ENCODE measurements at places on chromosomes 4 and X. TPM values are rescaled to one million over a fixed set of nuclear protein-coding genes. Genes with fewer than 3 reads are reported as not detected.

DNA sequence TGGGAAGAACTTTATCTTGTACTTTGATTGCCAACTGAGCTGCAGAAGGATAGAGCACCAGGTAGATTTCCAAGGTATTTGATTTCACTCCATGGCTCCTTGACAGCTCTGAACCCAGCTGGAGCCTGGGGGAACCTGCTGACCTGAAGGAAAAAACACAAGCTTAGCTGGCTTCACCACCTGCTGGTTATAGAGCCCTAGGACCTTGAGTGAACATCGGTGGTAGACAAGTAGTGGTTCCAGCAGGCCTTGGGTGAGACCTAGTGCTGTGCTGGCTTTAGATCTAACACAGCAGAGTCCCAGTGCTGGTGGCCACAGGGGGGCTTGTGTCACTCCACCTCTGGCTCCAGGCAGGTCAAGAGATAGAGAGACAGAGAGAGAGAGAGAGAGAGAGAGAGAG, 1102.6 kb downstream of the ADGRL3 start:
- no peak for DNase-seq

Gene P2RY4
- total RNA-seq = 1.3 TPM

DNA sequence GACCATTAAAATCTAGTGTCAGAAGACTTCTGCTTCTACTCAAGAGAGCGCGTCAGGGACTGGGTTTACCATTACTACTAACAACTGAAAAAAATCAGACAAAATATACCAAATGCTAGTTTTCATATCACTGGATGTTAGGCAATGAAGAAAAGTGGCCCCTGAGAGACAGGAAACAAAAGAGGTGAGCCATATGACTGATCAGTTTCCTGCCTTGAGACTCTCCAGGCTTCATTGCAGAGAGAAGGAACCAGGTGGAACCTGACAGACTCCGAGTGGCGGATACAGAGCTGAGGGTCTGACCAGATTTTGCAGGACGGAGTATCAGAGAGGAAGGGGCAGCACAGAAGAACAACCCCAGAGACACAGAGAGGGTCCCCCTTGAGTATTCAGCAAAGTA, 86.3 kb downstream of the C4orf51 start:
- no peak for DNase-seq

DNA sequence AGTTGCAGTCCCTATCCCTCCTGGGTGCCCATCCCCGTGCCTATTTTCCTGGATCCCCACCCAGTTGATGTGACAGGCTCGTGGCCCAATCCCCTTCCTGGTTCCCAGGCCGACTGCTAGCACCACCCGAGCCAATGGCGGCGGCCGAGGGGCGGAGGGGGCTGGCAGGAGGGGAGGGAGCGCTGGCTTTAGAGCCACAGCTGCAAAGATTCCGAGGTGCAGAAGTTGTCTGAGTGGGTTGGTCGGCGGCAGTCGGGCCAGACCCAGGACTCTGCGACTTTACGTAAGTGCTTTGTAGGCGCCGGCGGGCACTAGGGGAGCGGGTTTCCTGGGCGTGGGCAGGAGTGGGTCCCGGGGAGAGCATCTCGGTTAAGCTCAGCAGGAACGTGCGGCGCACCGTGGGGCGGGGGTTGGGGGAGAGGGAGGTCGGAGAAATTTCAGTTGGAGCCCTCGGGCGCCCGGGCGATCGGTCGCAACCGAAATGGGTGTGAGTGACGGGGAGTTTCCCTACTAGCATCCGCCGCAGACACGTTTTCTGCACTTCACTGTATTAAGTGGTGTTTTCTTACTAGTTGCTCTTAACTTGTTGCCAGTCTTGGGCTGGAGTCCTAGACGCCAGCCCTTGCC, at the start of gene PLS3:
TSS of gene PLS3 (plus strand) at position 197 of the 627 bp plus-strand sequence. CDS start 49,077 bp downstream, outside the sequence.
- DNase-seq = peak; percentile 59

- no peak for DNase-seq
Measured at GRCh38 chr4:16503421-16504100, 277.3 kb upstream of the TAPT1 start.

Data from breast epithelium (tissue), 4 donors.